Lung microvascular endothelial cell (primary cell): ENCODE measurements at places on chromosomes 4 and X. TPM values are rescaled to one million over a fixed set of nuclear protein-coding genes. Genes with fewer than 3 reads are reported as not detected.

Gene CCKAR
- not detected in 2 replicates for total RNA-seq

Gene NRK
- total RNA-seq = under 0.01 and 0.20 TPM in 2 replicates

Gene AMTN
- not detected in 2 replicates for total RNA-seq

Gene ABHD18
- total RNA-seq = 4.1 and 5.4 TPM in 2 replicates

Gene QRFPR
- 0.40 and 0.44 TPM in 2 replicates for total RNA-seq

Gene TLL1
- 13.1 and 37.7 TPM in 2 replicates for total RNA-seq

Gene ITIH6
- total RNA-seq = not detected in 2 replicates
